Stimulated activated CD4-positive, alpha-beta T cell treated with anti-CD3 and anti-CD28 coated beads, TNF-alpha, amount 100 ng/mL, for 48 hours (primary cell): ENCODE measurements at places on chromosomes 5 and 9.

DNA sequence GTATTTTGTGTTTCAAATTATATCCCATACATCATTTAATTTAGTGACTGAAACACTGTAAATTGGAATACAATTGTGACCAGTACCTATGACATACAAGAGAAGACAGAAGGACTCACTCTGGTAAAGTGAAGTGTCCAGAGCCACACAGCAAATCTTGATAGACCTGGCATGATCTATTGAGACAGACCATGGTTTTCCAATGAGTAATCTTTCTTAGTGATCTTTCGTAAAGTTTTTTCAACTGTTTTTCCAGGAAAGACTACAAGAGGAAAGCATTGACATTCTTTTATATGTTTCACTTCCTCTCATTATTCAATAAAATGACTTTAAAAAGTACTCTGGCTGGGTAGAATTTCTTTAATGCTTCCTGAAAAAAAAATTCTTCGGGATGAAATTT, 43.3 kb upstream of the ALDH1A1 start:
- DNase-seq = no peak

DNA sequence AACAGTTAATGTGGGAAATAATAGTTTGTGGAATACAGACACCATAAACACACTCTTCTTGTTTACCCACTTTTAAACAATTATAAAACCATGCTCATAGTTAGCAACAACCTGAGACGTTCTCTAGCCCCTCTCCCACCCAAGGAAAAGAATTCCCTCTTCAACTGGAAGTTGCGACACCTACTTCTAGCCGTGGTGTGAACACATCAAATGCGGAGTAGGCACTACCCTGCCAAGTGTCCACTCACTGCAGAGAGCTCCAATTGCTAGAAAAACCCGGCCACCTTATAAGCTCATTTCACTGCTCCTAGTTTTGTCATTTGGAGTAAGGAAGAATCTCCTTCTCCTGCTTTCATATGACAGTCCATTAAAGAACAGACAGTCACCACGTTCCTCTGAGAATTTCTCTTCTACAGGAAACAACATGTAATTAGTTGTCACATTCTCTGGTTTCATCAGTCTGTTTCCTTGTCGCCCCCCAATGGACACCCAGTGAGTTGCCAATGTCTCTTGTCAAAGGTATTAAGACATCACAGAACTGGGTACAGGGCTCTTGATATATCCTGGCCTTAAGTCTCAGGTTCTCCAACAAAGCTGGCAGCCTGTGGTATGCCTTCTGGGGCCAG, 47.3 kb downstream of the PRLR start:
- peak; percentile 4 for DNase-seq

GRCh38 chr5:177498013-177498787, 796 bp upstream of the PDLIM7 start:
- no peak for DNase-seq

DNA sequence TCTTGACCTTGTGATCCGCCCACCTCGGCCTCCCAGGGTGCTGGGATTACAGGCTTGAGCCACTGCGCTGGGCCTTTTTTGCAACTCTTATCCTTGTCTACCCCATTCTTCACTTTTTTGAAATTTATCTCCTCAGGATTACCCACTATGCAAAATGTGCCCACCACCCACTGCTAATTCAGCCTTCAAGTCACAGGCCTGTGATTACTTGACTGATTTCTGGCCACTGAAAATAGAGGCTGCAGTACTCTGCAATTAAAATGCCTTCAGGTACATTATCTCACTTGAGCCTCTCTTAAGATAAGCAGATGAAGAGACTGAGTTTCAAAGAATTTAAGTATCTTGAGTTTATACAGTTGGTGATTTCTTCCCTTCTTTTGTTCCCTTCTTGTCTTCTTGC, 112.4 kb upstream of the SPATA31D4 start:
- no peak for DNase-seq

- no peak for DNase-seq
Observed at GRCh38 chr5:15383469-15383868, 116.5 kb upstream of the FBXL7 start.

GRCh38 chr5:2110137-2110933, 227.6 kb upstream of the IRX4 start:
- no peak for DNase-seq
